ENCODE measurements at places on chromosomes 3 and 15. TPM values are rescaled to one million over a fixed set of nuclear protein-coding genes. Genes with fewer than 3 reads are reported as not detected.

COL8A1 gene
- total RNA-seq: 179 TPM

FBXL22 gene
- total RNA-seq: not detected

ASB14 gene
- total RNA-seq: not detected

GOLGA8Q gene
- total RNA-seq: 1.2 TPM

GP9 gene
- total RNA-seq: not detected

IL12A gene
- total RNA-seq: 5.3 TPM

GOLGA8T gene
- total RNA-seq: 0.52 TPM

CORO2B gene
- total RNA-seq: not detected

SLC22A13 gene
- 0.17 TPM for total RNA-seq

CGNL1 gene
- 0.98 TPM for total RNA-seq

TMEM207 gene
- not detected for total RNA-seq

SLCO2A1 gene
- total RNA-seq: not detected

BTLA gene
- total RNA-seq: not detected

TRPM1 gene
- not detected for total RNA-seq

LARP6 gene
- 66.0 TPM for total RNA-seq

TMEM158 gene
- 22.1 TPM for total RNA-seq
